Foreskin keratinocyte (primary cell): ENCODE measurements at places on chromosomes 16 and 17.

- peak; percentile 25 for DNase-seq
These were observed 8.3 kb downstream of the UBE2G1 start for GRCh38 chr17:4358154-4358553.

- no peak for DNase-seq
These were observed 365.4 kb upstream of the C16orf82 start for GRCh38 chr16:26701243-26701886.

GRCh38 chr16:88634141-88634993 is 4.0 kb upstream of the IL17C start:
- no peak for DNase-seq

- no peak for DNase-seq
These were observed 7.2 kb downstream of the KRT38 start for GRCh38 chr17:41433586-41433985.

DNA sequence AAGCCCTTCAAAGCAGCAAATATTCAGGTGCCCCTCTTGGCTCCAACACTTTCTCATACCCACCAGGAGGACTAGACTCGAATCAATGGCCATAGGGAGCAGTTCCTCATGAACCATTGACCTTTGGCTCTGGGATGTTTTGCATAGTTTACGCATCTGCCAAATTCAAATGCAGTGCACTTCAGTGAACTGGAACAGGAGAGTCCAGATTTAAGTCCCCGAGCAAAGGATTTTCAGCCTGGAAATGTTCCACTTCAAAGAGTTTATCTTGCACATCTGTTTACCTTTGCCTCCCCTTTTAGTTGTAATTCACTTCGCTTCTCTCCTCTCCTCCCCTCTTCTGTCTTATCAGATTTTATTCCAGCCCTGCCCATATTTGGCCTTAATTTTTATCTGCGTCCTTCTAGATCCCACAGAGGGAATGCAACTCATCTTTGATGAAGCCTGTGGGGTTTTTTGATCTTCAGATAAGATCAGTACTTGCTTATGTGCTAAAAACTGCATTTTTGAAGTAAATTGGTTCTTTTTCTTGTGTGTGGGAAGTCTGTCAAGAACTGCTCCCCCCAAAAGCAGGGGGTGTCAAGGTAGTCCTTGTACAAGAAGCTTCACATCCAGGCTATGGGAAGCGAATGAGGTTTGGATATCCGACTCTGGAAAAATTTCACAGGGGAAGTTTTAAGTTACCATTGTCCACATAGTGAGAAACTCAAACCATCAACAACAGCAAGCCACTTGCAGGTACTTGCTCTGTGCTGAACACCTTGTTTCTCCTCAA is 281.6 kb downstream of the RBFOX1 start:
- no peak for DNase-seq

DNA sequence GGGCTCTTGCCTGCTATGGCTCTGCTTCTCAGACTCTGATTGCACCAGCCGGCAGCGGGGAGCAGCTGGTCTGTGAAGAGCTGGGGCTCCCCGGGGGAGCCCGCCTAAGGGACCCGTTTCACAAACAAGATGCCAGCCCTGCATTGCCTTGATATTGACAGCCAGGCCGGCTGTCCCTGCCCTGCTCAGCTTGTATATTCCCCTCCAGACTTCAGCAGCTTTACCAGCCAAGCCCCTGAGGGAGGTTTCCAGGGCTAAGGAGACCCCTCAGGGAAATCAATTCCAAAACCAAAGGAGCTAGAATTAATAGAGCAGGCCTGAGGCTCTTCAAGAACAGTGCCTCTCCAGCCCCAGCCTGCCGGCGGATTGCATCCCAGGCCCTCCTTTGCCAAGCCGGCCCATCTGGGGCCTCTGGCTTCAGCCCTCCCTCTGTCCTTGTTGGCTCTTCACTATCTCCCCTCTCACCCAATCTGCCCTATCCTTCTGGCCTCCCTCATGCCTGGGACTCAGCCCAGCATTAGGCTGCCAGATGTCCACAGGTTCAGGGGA is 5.7 kb downstream of the CALB2 start:
- no peak for DNase-seq

DNA sequence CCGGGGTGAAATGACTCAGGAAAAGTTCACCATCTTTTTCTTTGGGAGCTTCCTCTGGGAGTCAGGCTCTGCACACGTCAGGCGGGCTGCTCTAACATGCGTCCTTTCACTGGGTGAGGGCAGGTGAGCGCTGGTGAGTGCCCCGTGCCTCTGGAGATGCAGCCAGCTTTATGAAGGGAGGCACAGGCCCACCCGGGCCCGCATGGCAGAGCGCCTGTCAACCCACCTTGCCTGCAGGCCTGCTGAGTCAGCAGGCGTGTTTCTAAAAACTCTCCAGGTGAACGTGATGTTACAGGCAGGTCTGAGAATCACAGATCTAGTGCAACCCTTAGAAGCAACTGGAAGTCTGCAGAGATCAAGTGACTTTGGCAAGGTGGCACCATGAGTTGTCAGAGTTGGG is 18.4 kb downstream of the MAP1LC3B start:
- no peak for DNase-seq

- no peak for DNase-seq
These were observed 120.6 kb upstream of the FOXF1 start for GRCh38 chr16:86389566-86390328.

GRCh38 chr16:89191033-89191900 is 9.1 kb downstream of the SLC22A31 start:
- no peak for DNase-seq

DNA sequence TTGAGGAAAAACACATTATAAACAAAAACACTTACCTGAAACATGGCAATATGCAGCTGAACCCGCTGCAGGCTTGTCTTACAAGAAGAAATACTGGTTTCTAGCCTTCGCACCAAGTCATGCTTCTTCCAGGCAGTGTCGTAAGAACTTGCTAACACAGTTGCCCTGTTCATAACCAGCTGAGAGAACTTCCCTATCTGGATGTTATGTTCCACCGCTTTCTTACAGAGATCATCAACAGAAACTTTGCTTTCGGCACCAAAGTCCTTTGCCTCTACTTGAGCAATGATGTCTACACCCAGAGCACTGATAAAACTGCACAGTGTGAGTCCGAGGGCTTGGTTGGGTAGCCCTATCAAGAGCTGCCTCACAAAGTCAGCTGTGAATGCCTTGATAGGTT is 27.9 kb upstream of the ARL6IP1 start:
- no peak for DNase-seq

DNA sequence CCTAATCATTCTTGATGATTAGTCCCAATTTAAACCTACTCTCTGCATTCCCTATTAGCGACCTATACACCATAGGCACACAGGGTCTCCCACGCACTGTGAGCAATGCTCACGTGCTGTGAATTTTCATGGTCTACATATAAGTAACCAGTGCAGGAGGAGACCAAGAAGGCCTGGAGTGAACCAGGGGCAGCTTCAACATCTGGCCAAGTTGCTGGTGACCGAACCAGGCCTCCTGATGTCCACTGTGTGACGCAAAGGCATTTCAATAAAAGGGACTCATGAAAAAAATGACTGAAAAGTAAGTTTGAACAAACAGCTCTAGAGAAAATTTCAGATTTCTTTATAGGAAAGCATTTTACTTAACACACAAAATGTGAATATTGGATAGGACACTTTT is 107.0 kb downstream of the ZFHX3 start:
- DNase-seq, result no peak

DNA sequence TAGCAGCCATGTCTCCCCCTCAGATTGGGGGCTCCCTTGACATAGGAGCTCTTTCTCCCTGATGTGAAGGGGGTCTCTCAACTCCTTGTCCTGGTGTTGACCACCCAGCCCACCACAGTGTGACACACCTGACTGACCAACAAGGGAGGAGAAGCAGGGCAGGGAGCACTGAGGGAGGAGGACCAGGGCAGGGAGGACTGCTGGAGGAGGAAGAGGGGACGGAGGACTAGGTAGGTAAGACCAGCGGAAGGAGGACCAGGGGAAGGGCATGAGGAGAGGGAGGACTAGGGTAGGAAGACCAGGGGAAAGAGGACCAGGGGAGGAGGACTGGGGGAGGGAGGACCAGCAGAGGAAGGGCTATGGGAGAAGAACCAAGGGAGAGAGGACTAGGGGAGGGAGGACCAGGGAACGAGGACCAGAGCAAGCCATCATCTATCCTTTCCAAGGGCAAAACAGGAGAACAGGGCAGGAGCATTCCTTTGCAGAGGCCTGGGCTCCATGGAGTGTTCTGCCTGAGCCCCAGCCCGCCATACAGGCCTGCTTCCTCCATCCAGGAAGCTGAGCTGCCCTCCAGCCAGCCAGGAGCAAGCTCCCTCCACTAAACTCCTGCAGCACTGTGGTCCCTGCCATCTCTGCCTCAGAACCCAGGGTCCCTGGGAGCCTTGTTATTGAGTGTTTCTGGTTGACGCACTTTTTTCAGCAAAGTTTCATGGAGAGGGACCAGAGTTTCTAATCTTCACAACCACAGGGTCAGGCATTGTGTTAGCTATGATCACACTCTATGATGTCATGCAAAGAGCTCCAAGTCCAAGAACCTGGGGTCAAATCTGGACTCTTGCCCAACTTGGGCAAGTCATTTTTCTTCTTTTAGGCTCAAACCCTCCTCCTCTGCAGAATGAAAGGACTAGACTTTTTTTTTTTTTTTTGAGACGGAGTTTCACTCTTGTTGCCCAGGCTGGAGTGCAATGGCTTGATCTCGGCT is 15.4 kb upstream of the KRT17 start:
- no peak for DNase-seq

DNA sequence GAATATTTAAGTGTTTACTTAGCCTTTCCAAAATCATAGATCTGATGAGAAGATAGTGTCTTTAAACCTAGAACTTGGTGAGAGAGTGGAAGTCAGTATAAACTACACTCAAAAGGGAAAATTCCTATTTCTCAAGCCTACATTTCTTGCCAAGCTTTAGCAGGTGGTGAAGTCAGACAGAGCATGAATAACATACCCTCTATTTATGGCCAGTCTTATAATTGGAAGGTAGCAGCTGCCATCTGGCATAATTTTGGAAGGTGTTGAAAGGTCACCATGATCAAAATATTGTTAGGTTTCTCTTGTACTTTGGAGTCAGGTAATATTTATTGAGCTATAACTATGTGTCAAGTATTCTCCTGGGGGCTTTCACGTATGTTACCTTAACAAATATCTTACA is 729.3 kb upstream of the KIF2B start:
- no peak for DNase-seq

GRCh38 chr17:31291820-31292219 is 5.2 kb downstream of the OMG start:
- no peak for DNase-seq

- DNase-seq, result no peak
These were observed 644 bp upstream of the ARL2BP start for GRCh38 chr16:57244463-57244766.

DNA sequence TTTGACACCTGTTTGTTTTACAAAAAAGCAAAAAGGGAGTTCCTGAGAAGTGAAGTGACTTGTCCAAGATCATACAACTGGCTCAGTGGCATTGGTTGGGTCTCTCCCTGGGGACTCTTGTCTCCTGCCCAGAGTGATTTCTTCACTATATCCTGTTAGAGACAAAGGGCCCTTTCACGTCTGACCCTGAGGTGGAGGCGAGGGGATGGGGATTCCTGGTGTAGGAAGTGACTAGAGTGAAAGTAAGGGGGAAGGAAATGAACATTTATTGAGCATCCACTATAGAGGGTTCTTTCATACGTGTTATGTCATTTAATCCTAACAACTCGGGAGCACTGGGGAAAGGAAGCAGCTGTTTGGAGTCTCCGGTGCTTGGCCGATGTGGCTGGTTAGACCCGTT is 9.0 kb downstream of the ITGB3 start:
- DNase-seq, result no peak

GRCh38 chr17:75084039-75084660 is 3.6 kb upstream of the SLC16A5 start:
- no peak for DNase-seq

DNA sequence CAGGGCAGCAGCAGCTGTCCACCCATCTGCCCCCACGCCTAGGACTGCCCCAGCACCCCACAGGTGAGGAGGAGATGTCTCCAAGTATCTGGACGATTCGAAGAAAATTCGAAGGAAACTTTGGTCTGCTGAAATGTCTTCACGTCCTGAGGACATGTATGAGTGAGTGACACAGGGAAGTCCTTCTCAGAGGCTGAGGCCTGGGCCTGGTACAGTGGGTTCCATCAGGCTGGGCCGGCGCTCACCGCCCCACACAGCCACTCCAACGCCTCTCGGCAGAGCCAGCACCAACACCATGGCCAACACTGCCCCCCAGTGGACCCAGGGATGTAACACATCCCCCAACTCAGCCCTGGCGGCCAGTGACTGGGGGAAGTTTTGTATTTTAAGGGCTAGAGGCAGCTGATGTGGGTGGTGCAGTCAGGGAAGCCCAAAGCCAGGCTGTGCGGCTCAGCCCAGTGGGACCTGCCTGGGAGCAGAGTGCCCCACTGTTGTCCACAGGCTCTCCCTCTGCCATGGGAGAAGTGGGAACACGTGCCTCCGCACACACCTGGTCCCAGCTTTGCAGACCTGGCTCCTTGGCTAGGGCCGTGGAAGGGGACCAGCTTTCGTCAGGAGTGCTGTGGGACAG is 55.8 kb upstream of the FASN start:
- no peak for DNase-seq

DNA sequence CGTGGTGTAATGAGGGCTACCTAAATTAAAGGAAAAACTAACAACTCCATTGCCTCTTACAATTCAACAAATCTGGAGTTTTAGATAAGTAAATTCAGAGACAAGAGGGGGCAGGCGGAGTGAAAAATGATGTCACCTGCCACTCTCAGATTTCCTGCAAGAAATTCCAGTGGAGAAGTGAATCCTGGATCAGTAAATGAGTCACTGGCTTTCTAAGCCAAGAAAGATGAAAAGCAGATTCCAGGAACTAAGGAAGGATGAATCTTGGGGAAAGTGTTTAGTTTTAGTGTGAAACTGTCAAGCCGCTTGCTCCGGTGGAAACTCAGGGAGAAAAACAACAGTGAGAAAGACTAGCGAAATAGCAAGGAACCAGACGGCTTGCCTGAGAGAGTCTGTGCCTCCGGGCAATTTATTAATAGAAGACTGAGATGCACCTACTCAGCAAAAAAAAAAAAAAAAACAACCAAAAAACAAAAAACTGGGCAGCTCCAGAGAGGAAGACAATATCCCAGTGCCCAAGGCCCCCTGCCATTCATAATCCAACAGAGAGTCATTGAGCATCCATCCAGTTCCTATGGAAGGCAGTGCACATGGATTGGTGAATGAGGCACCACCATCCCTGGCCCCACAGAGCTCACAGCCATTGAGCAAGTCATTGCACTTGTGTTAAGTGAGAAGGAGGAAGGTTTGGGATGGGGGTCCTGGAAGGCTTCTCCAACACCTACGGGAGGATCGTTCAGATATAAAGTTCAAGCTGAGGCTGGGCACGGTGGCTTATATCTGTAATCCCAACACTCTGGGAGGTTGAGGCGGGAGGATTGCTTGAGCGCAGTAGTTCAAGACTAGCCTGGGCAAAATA is 12.1 kb upstream of the RIPOR1 start:
- no peak for DNase-seq

DNA sequence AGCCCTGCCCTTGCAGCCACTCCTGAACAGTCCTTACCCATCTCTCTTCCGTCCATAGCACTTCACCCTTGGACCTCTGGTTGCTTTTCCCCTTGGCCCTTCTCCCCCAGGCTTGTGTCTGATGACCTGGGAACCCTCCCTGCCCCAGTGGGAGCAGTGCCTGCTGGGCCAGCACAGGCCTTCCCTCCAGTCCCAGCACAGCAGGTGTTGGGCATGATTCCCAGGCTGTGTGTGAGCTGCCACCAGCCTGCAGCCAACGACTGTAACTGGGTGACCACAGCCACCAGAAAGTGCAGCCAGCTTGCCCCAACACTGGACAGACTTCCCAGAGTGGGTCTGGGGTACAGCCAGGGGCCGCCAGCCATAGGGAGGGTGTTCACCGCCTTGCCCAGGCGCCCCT is 30.0 kb downstream of the CRAMP1 start:
- DNase-seq, result no peak
